ENCODE measurements at places on chromosomes 12 and 14.

DNA sequence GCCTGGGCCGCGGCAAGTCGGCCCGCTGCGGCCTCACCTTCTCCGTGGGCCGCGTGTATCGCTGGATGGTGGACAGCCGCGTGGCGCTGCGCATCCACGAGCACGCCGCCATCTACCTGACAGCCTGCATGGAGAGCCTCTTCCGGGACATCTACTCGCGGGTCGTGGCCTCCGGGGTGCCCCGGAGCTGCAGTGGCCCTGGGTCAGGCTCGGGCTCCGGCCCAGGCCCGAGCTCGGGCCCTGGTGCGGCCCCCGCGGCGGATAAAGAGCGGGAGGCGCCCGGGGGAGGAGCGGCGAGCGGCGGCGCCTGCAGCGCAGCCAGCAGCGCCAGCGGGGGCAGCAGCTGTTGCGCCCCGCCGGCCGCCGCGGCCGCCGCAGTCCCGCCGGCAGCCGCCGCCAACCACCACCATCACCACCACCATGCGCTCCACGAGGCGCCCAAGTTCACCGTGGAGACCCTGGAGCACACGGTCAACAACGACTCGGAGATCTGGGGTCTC lies 226.2 kb upstream of the CRY1 start:
- DNase-seq: no peak

GRCh38 chr14:100296106-100296651 lies 10.1 kb downstream of the SLC25A29 start:
- DNase-seq: no peak

- no peak for DNase-seq
Observed at GRCh38 chr12:94813314-94813713, 163.0 kb upstream of the TMCC3 start.

- peak; percentile 88 for DNase-seq
Observed at GRCh38 chr12:85016413-85016812, 19.7 kb downstream of the TSPAN19 start.

DNA sequence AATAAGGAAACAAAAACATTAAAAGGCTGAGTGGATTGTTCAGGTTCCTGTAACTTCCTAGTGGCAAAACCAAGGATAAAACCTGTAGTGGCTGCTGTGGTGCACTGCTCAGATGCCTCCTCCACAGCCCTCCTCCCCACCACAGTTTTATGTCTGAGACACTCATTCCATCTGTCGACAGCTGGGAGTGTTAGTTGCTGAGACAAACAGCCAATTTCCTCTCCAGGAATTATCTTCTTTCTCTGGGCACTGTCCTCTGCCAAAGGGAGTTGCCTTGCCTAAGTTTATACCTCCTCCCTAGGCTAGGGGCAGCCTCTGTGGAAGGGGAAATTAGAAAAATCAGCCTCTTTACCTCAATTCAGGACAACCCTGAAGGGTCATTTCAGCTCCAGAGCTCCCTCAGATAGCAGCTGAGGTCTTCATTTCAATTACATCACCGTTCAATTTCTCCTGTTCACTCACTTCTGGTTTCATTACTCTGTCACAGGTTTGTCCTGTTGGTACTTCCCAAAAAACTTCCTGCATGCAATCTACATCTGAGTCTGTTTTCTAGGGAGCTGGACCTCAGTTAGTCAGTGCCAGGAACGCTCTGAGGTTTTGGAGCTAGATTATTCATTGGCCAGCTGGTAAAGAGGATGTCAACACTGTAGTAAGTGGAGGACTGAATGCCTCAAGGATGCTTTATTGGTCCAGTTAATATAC lies 74.9 kb upstream of the ATP2B1 start:
- DNase-seq: peak; percentile 52

GRCh38 chr14:67513631-67514108 lies 19.4 kb upstream of the PLEKHH1 start:
- DNase-seq: no peak

DNA sequence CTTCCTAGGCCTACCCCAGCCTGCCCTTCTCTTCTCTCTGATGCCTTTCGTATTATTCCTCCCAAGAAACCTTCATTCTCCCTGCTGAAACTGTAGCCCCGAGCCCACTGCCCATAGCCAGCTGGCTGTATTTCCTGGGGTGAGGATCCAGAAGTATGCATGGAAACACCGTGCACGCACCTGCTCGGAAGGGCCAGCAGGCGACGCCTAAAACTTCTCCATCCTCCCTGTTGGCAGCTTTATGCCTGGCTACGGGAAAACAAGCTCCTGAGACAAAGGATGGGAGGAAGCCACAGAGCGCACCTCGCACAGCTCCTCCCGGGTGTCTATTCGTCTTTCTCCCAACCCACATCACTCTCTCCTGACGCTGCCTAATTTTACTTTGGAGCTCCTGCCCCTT lies 69.0 kb upstream of the CAPRIN2 start:
- no peak for DNase-seq

GRCh38 chr12:78308701-78309100 lies 478.0 kb downstream of the NAV3 start:
- no peak for DNase-seq

DNA sequence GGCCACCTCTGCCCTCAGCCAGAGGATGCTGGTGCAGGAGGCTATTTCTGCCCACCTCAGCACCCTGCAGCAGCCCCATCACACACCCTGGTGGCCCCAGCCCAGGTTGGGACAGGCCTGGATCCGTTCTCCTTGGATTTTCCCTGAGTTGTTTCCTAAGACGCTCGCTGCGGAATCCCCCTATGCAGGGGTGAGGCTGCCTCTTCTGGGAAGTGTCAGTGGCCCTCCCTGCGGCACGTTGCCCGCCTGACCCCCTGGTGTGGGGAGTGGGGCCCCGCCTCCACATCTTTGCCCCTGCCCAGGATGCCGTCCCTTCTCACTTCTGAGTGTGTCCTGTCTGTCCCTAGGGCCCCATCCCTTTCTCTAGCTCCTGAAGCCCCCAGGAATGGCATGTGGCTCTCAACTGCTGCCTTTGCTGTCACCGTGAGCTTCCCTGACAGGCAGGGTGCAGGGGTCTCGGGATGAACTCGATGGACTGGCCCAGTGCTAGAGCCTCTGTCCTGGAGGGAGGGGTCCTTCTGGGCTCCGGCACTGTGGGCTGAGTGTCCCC lies 594 bp upstream of the EXOC3L4 start:
- no peak for DNase-seq

GRCh38 chr14:41749429-41749828 lies 142.8 kb downstream of the LRFN5 start:
- DNase-seq: no peak

GRCh38 chr12:25835385-25835784 lies 123.1 kb upstream of the RASSF8 start:
- no peak for DNase-seq

GRCh38 chr14:90777830-90778485 lies 38.3 kb downstream of the TTC7B start:
- DNase-seq: no peak

DNA sequence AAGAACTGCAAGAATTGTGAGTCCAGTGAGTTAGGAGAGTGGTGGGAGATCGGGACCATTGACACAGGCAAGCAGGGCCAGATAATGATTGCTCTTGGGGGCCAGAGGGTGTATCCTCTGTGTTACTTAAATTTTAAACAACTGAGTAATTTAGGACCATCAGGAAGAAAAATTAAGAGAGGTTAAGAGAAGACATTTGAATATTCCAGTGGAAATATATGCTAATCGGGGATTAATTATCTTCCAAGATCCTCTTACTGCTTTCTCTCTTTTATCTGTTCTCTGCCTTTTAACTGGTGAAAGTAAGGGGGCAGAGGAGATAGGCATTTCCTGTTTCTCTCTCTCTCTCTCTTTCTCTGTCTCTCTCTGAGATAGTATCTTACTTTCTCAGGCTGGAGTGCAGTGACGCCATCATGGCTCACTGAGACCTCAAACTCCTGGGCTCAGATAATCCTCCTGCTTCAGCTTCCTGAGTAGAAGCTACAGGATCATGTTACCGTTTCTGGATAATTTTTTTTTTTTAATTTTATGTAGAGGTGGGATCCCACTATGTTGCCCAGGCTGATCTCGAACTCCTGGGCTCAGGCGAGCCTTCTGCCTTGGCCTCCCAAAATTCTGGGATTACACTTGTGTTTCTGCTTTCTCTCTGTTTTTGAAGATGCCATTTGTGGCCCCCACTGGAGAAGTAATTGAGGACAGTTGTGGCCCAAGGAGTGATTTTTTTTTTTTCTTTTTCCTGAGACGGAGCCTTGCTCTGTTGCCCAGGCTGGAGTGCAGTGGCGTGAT lies 85.1 kb downstream of the DIP2B start:
- DNase-seq: peak; percentile 41

GRCh38 chr14:52119030-52119429 lies 50.2 kb upstream of the NID2 start:
- no peak for DNase-seq

GRCh38 chr12:54201001-54201794 lies 12.4 kb upstream of the SMUG1 start:
- peak; percentile 89 for DNase-seq

DNA sequence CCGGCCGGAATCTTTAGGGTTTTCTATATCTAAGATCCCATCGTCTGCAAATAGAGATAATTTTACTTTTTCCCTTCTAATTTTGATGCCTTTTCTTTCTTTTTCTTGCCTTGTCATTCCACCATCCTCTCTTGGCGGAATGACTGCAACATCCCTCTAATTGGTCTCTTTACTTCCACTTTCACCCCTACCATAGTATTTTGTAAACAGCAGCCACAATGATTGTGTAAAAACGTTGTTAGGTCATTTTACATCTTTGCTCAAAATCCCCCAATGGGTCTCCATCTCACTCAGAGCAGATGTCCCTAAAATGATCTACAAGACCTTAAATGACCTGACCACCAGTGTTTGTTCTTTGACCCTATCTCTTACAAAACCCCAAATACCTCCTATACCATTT lies 80.0 kb upstream of the STAC3 start:
- no peak for DNase-seq

DNA sequence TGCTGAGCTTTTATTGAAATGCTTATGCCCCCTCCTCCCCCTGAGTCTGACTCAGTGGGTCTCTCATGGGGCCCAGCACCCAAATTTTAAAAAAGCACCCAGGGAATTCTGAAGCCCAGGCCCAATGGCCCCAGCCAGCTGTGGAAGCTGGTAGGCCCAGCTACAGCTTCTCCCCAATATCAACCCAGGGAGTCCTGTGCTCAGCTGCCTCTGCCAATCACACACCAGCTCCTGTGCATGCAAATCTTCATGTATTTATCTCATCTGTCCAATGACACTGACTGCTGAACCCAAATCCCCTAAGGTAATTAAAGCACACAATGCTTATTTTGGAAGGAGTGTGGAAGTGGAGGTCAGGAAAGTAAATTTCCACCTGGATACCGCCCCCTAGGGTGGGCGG lies 76.3 kb downstream of the CCDC88C start:
- DNase-seq: no peak

- no peak for DNase-seq
Observed at GRCh38 chr14:75824318-75824717, 157.5 kb downstream of the TGFB3 start.

DNA sequence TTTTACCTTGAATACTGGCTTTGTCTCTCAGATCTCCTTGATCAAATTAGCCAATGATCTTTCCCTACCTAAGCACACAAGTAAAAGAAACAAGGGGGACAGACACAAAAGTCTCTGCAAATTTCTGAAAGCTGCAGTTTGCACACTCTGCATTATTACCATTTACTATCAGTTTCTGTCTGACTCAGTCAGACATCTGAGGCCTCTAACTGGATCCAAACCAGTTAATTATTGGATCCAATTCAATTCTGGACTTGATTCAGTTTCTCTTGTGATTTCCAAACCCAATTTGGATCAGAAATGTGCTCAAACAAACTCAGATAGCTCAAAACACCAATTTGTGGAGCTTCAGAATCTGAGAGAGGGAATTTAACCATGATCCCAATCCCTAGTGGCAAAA lies 16.6 kb downstream of the SSTR1 start:
- DNase-seq: no peak

All from AG08395 (cell line).